Fibroblast of pulmonary artery (primary cell): ENCODE measurements at places on chromosomes 3 and 15.

DNA sequence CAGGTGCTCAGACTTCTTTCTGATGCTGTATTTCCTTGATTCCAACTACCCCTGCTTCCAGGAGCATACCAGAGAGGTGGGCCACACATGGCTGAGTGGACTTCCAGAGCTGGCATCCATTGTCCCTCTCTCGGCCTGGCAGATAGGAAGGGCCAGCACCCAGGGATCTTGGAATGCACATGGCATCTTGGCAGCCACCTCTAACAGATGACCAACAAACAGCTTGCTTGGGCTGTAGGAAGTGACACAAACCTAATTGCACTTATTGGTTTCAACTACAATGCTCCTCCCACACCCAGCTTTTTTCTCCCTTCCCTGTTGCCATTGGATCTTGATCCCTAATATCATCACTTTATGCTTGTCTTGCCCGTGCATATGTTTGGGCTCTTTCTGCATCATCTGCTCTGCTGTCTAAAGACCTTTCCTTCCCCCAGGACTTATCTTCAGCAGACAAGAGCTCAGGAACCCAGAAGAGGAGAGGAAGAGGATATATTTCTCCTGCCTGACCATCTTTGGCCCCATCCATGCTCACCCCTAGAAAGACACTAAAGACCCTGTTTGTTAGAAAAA, 294.6 kb downstream of the NTRK3 start:
- no peak for DNase-seq

- DNase-seq, result no peak
Measured at GRCh38 chr15:67777071-67777470, 48.2 kb upstream of the SKOR1 start.

DNA sequence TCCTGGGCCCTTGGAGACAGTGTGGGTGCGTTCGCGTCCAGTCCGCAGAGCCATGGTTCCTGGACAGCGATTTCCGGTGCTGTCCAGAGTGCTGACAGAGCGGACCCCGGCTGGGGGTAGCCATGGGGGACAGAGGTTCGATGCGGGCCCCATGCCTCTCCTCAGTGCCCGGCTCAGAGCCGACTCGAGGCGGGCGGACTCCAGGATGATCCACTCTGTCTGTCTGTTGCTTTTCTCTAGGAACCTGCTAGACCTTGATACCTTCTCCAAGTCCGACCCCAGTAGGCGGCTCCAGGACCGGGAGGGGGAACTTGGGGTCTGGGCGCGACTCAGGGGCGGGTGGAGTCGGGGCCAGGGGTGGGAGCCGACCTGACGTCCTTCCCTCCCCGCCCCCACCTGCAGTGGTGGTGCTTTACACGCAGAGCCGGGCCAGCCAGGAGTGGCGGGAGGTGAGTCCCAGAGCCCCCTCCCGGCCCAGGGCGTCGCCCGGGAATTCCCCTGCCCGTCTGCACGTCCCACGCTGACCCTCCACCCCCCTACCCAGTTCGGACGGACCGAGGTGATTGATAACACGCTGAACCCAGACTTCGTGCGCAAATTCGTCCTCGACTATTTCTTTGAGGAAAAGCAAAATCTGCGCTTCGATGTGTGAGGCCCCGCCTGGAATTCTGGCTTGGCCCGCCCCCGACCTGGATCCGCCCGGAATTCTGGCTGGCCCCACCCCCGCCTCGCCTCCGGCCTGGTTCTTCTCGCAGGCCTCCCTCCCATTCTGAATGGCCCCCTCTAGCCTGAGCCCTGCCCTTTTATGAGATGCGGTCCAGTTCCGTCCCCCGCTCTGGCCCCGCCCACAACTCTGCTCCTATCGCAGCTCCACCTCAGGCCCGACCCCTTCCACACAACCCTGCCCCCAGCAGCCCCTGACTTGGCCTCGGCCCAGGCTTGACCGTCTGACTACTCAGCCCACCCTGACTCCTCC, 1.0 kb downstream of the CPNE9 start:
- DNase-seq, result peak; percentile 39

GRCh38 chr3:61201071-61201470, 50.2 kb downstream of the FHIT start:
- DNase-seq, result no peak

- no peak for DNase-seq
Measured at GRCh38 chr3:148615382-148615781, 82.3 kb upstream of the AGTR1 start.

DNA sequence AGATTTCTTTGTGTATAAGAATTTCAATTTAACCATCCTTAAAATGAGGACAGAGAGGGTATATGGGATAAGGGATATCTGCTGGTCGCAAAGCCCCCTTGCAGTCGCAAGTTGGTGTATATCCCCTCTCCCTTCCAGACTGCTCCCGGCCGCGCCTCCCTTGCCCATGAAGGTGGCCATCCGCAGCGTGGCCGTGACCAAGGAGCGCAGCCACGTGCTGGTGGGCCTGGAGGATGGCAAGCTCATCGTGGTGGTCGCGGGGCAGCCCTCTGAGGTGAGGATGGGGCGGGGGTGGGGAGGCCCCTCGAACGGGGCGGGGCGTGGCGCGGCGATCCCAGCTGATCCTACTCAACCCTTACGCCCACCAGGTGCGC, 29.4 kb downstream of the NBEAL2 start:
- DNase-seq, result no peak

DNA sequence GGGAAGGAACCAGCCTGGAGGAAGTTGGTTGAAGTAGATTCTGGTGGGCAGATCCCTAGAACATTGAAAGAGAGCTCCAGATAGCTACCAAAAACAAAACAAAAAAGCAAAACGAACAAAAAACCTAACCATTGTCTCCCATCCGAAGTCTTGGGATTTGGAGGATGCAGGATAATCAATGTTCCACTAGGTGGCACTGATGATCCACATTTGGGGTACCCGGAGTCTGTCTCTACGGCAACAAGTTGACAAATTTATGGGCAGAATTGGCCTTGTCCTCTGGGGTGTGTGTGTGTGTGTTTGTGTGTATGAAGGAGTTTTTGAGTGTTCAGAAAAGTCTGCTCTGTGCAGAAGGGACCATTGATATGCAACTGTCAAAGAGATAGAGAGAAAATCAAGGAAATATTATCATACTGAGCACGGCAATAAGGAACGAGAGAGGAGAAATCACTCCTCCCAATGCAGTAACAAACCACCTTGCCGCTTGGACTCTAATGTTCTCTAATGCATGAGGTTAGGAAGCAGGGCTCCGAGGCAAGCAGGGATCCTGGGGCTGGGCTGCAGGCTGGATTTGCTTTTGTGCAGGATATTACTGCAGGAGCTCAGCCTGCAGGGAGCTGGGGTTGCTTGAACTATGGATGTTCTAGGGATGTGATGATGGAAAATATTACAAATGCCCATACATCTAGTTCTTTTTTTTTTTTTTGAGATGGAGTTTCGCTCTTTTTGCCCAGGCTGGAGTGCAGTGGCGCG, 59.8 kb upstream of the KLHL25 start:
- DNase-seq, result peak; percentile 79

DNA sequence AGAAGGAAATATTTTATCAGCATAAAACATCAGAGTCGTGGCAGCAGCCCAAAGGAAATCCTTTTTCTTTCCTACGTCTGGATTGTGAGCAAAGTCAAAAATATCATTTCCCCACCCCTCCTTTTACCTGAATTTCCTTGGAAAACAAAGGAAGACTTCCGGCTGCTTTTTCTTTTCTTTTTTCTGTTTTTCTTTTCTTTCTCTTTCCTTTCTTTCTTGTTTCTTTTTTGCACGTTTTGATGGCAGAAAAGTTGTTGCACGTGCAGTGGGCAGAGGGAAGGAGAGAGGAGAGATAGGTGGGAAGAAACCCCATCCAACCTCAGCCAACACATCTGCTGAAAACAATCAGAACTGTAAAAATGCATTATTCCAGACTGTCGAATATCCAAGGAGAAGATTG, 544 bp upstream of the MYO1E start:
- DNase-seq, result no peak

DNA sequence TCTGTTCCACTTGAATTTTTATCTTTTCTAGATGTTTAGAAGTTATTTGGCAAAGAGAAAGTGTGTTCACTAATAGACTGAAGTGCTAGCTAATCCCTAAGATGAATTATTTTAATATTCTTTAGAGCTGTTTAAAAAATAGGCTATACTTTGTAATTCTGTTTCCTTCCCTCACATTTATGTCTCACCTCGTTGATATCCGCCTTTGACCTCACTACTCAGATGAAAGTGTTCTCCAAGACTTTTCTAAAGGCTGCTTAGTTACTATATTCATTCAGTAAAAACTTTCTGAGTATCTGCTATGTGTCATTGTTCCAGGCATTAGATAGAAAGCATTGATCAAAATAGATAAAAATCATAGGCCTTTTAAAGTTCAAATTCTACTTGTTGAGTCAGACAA, 38.3 kb downstream of the HMG20A start:
- no peak for DNase-seq

DNA sequence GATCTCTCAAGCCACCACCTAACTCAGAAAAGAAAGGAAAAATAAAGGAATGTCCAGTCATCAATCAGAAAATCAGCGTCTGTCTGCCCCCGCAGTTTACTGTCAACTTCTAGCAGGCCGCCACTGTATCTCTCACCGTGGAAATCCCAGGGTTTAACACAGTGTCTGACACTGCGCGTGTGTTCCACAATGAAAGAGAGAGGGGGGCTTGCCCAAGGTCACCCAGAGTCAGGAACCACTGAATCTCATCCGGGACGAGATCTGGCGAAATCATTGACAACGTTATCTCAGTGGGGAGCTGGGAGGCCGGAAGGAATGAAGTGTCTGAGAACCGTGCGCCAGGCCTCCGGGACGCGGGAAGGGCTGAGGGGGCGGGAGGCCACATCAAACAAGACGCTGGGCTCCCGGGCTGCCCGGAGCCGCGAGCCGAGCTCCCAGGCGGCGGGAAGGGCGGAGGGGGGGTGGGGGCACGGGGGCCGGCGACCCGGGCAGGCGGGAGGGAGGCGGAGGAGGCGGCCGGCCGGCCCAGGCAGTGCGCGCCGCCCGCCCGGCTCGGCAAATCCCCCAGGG, 2.2 kb upstream of the HES1 start:
- peak; percentile 74 for DNase-seq

DNA sequence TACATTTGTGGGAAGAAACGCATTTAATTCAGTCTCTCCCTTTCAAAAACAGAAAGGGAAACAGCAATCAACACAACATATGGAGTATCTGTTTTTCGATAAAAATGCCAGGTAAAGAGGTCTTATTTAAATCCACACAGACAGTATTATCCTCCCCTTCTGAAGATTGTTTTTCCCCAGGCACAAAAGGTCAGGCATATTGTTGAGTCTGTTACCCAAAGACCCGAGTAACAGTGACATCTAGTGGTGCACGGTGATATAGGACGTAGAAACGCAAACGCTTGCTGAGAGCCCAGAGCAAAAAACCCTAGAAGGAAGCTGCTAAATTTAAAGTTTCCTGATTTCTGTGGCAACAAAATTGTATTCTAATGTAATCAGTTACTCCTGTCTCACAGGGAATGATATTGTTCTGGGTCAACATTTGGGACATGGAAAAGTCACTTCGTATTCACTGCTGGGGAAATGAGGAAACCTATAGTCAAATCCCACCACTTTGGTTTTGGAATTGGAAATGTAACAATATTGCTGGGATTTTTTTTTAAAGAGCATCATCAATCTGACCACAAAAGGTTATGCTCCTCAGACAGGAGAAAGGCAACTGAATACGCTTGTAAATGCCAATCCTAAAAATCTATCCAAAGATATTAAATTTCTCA, 312.7 kb upstream of the CCDC54 start:
- peak; percentile 89 for DNase-seq

DNA sequence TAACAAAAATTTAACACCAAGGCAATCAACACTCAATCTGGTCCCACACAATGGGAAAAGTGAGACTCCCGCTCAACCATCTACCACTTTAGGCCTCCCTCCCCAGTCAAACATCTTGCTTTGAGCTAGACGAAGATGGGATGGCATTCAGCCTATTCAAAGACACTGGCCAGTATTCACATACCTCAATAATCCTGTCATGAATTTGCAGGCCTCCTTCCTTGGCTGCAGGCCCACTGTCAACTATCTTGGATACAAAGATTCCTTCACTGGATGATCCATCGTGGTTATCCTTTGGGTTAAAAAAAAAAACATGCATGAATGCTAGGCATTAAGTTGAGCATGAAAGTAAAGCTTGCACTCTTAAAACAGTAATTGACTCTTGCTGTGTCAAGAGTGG, 22.6 kb downstream of the PDZRN3 start:
- DNase-seq, result peak; percentile 74

DNA sequence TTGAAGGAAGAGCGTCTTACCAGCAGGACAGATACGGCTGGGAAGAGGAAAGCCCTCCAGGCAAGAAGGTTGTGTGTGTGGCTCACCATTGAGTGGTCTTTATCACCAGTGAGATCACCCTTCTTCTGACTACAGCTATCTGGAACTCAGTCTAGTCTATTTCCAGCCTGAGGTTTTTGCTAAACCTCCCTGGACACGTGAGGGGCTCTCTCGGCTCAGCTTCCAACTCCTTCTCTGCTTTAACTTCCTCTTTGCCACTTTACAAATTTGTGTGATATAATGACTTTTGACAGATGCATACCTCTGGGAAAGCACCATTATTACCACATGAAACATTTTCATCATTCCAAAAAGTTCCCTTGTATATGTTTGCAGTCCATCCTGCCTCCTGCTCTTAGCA, 15.3 kb upstream of the ROPN1 start:
- no peak for DNase-seq

GRCh38 chr15:69691307-69692015, 238.8 kb downstream of the RPLP1 start:
- no peak for DNase-seq

- DNase-seq, result no peak
Measured at GRCh38 chr15:83206526-83207008, 1.1 kb downstream of the HDGFL3 start.
